ENCODE measurements at places on chromosomes 12 and 14.

- DNase-seq, result no peak
Observed at GRCh38 chr12:105257321-105257728, 21.4 kb upstream of the APPL2 start.

DNA sequence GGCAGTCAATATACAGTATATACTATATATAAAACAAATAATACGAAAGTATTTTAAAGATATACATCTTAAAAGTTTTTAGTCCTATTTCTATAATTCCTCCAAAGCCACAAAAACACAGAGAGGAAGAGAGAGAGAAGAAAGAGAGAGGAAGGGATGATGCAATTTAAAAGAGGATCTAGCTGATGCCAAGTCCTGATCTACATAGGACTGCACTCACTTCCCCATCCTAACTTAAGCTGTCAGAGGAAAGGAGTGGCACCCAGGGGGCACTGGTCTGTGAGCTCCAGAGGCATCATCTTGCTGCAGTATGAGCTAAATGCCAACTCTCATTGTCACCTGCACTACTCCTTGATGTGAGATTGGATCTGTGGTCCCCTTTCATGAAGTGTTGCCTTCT, 95.8 kb downstream of the C12orf42 start:
- peak; percentile 47 for DNase-seq

GRCh38 chr12:116037941-116038837, 239.3 kb downstream of the MED13L start:
- DNase-seq, result no peak

- DNase-seq, result peak; percentile 53
Observed at GRCh38 chr12:105100207-105100985, 7.1 kb upstream of the WASHC4 start.

Data from NB4 (cell line).